Smooth muscle cell of the pulmonary artery (primary cell): ENCODE measurements at places on chromosomes 3 and 15. TPM values are rescaled to one million over a fixed set of nuclear protein-coding genes. Genes with fewer than 3 reads are reported as not detected.

The CCR3 gene
- not detected in 2 replicates for total RNA-seq

The TNNC1 gene
- 0.23 and 2.6 TPM in 2 replicates for total RNA-seq

The C3orf80 gene
- total RNA-seq = 1.7 and 1.8 TPM in 2 replicates

The CHDH gene
- total RNA-seq = 0.03 and 0.07 TPM in 2 replicates

The CPNE9 gene
- not detected in 2 replicates for total RNA-seq
